Left ventricle myocardium inferior (tissue), 1 donor: ENCODE measurements at places on chromosomes 1 and 21. TPM values are rescaled to one million over a fixed set of nuclear protein-coding genes. Genes with fewer than 3 reads are reported as not detected.

LPAR3 gene
- 16.2 TPM for total RNA-seq

LZIC gene
- 36.3 TPM for total RNA-seq

OR10X1 gene
- total RNA-seq, result not detected

LMOD1 gene
- total RNA-seq, result 9.2 TPM

F13B gene
- not detected for total RNA-seq

OR2T33 gene
- total RNA-seq, result not detected

CCDC185 gene
- total RNA-seq, result not detected

SLC45A3 gene
- 5.2 TPM for total RNA-seq

RGS13 gene
- 0.22 TPM for total RNA-seq

TMEM39B gene
- total RNA-seq, result 5.8 TPM

NAXE gene
- 102 TPM for total RNA-seq

DNA sequence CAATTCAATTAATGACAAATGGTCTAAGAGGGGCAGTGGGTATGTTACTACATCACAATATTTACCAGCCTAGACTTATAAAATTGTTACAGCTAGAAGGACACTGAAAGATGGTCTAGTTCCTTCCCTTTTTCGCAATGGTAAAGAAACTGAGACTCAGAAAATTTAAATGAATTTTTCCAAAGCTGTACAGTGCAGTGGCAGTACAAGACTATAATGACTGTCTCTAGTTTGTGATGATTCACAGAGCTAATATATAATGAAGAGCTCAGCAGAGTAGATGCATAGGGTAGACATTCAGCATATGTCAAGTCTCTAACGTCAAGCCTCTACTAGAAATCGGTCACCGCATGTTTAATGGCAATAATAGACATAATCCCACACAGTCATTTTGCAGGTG, 4.6 kb downstream of the PLPP3 start:
- peak overlapping the region; percentile 97 for H3K27ac ChIP-seq
- no peaks in the 10 kb centered on the region for H3K27me3 ChIP-seq
- peaks cover 94% of the 10 kb centered on the region for H3K4me1 ChIP-seq

DNA sequence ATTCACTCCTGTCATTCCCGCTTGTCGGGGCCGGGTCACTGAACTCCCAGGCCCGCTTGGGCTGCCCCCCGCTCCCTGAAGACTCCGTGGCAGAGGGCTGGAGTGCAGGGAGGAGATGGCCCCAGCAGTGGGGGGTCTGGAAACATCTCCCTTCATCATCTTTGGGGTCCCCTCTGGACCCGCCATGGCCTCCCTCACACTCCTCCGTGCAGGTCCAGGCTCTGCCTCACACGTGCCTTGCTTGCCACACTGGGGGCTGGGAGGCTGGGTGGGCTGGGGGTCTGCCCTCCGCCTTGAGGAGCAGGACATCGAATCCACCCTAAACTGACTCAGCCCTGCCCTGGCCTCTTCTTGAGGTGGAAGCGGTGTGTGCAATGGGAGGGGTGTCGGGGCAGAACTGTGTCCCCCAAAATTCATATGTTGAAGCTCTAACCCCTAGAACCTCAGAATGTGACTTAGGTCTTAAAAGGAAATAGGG, 35.2 kb downstream of the POFUT2 start:
- peaks cover 21% of the 10 kb centered on the region for H3K4me1 ChIP-seq
- peaks cover 47% of the 10 kb centered on the region for H3K27me3 ChIP-seq
- no peaks in the 10 kb centered on the region for H3K36me3 ChIP-seq
- no peak for DNase-seq
- no peak overlapping the region for H3K27ac ChIP-seq
- no peak overlapping the region for H3K4me3 ChIP-seq

DNA sequence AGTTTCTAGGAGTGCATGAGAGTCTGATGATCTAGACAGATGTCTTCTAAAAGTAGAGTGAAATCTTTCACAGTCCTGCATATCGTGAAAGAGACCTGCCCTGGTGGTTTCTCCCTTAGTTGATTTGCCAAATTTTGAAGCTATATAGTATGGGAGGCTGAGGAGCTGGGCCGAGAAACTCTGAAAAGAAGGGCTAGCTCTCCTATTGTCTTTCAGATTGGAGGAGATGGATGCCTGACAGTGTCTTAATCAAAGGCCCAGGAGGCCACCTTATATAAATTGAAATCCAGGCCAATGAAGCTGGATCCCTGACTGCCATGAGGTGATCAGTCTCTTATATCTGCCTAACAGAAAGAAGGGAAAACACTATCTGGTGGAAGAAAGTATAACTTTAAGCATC, 18.4 kb upstream of the CD84 start:
- no peaks in the 10 kb centered on the region for H3K4me1 ChIP-seq
- H3K27me3 ChIP-seq, result no peaks in the 10 kb centered on the region
- no peak overlapping the region for H3K27ac ChIP-seq
- H3K4me3 ChIP-seq, result no peak overlapping the region

DNA sequence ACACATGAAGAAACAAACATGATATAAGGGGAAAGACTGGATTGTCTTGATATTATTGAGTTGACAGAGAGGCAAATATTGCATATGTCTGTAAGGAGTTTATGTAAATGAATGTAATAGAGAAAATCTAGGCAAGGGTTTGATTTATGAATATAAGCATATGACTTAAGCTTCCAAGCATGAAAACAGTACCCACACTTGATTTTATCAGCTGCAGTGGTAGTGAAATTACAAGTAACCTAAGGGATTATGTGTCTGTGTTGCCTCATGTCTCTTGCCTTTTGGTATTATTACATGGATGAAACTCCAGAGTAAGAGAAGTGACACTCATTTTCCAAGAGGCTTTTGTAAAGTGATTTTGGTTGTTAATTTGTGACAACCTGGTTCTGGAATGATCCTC, 1678.9 kb downstream of the KCNT2 start:
- H3K27me3 ChIP-seq, result no peaks in the 10 kb centered on the region
- H3K27ac ChIP-seq, result no peak overlapping the region
- no peak overlapping the region for H3K4me3 ChIP-seq
- H3K4me1 ChIP-seq, result no peaks in the 10 kb centered on the region
- DNase-seq, result no peak
- H3K36me3 ChIP-seq, result no peaks in the 10 kb centered on the region

- DNase-seq, result no peak
- H3K4me3 ChIP-seq, result no peak overlapping the region
These were observed 5.0 kb downstream of the LAPTM5 start for GRCh38 chr1:30752651-30752908.

- DNase-seq, result no peak
- H3K4me3 ChIP-seq, result peak overlapping the region; percentile 11
- peaks cover 38% of the 10 kb centered on the region for H3K4me1 ChIP-seq
- peak overlapping the region; percentile 28 for H3K27ac ChIP-seq
These were observed 9.4 kb downstream of the PLEKHA6 start for GRCh38 chr1:204350312-204350711.

DNA sequence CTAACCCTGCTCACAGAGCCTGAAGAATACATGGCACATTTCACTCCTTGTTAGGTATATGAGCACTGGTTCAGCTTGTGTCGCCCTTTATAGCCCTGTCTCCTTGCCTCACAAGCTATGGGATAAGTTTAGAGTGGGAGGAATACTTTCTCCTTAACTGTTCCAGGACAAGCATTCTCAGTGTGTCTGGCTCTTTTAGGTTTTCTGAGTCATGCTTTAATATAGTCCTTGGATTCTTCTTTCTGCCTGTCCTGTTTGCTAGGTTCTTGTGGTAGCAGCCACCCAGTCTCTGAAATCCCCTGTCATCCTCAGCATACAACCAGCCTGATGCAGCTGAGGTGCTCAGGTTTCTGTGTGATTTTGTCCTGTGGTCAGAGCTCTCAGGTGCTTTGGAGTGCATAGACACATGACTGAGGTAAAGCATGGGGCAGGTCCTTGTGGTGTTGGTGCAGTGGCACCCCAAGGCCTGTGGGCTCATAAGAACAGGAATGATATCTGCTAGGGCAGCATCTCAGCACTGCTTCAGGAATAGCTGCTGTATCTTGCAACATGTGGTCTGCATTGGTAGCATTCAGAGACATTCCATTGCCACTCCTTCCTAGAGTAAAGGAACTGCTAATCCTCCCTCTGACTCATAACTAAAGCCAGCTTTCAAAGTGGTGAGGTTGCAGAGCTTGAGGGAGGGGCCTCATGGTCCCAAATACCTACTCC, 14.2 kb upstream of the CASQ2 start:
- H3K4me1 ChIP-seq, result peaks cover 7% of the 10 kb centered on the region
- no peak overlapping the region for H3K27ac ChIP-seq
- no peak for DNase-seq
- H3K27me3 ChIP-seq, result peaks cover 15% of the 10 kb centered on the region
- no peaks in the 10 kb centered on the region for H3K36me3 ChIP-seq

GRCh38 chr1:203627851-203628200, 1.2 kb downstream of the ATP2B4 start:
- peaks cover 81% of the 10 kb centered on the region for H3K4me1 ChIP-seq
- peak overlapping the region; percentile 81 for H3K4me3 ChIP-seq
- no peaks in the 10 kb centered on the region for H3K36me3 ChIP-seq
- no peaks in the 10 kb centered on the region for H3K27me3 ChIP-seq

DNA sequence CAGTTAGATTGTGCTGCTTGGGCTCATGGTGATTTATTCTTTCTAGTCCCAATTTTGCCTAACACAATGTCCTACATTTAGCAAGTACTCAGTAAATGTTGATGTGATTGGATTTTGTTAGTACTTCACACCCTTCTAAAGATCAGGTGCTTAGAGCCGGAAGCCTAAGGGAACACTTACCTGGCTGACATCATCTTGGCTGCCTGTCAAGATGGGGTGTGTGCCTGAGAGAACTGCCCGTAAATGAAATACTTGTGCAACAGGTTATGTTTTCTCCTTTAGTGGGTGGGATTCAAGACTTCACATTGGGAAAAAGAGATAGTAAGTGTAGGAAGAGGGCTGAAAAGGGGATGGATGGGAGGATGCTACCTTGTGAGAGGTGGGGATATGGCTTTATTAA, 75.5 kb upstream of the MACF1 start:
- no peaks in the 10 kb centered on the region for H3K27me3 ChIP-seq
- peaks cover 12% of the 10 kb centered on the region for H3K36me3 ChIP-seq
- H3K4me3 ChIP-seq, result no peak overlapping the region
- peak overlapping the region; percentile 87 for H3K27ac ChIP-seq
- peaks cover 79% of the 10 kb centered on the region for H3K4me1 ChIP-seq
- DNase-seq, result no peak

DNA sequence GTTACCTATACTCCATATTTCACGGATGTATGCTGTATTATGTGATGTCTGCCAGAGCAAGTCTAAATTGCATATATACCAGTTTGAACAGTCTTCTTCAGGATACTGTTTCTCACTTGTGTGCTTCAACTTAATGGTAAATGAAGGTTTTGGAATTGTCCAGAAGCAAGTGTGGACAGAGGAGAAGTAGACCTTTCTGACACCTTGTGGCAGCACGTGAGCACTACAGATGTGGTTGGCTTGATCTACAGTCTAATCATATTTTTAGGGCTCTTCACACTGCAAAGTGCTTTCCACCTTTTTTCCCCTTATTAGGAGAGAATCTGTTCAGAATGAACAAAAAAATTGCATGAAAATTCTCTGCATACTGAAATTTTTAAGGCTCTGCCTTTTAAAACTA, 10.9 kb downstream of the MORC3 start:
- DNase-seq, result peak; percentile 41
- peaks cover 19% of the 10 kb centered on the region for H3K36me3 ChIP-seq

GRCh38 chr21:32772281-32773047, 909 bp upstream of the PAXBP1 start:
- peaks cover 11% of the 10 kb centered on the region for H3K36me3 ChIP-seq
- H3K27me3 ChIP-seq, result no peaks in the 10 kb centered on the region
- peaks cover 48% of the 10 kb centered on the region for H3K4me1 ChIP-seq
- no peak for DNase-seq
- H3K27ac ChIP-seq, result peak overlapping the region; percentile 96

DNA sequence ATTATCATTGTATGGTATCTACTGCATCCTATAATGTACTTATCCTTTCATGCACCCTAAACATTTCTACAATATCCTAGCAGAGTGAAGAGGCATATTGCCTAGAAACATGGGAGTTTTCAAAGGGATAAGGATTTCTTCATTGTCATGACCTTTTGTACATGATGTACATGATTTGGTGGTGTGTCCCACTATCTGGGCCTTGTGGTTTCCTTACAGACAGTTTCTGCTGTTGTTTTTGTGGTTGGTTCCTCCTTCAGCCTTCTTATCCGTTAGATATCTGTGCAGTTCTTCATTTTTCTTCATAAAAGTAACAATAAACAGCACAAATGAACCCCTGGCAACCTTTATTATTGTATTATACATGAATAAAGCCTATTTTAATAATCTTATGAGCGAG, 70.4 kb upstream of the BACH1 start:
- no peaks in the 10 kb centered on the region for H3K36me3 ChIP-seq
- H3K27me3 ChIP-seq, result no peaks in the 10 kb centered on the region
- DNase-seq, result no peak
- no peak overlapping the region for H3K27ac ChIP-seq
- no peaks in the 10 kb centered on the region for H3K4me1 ChIP-seq

DNA sequence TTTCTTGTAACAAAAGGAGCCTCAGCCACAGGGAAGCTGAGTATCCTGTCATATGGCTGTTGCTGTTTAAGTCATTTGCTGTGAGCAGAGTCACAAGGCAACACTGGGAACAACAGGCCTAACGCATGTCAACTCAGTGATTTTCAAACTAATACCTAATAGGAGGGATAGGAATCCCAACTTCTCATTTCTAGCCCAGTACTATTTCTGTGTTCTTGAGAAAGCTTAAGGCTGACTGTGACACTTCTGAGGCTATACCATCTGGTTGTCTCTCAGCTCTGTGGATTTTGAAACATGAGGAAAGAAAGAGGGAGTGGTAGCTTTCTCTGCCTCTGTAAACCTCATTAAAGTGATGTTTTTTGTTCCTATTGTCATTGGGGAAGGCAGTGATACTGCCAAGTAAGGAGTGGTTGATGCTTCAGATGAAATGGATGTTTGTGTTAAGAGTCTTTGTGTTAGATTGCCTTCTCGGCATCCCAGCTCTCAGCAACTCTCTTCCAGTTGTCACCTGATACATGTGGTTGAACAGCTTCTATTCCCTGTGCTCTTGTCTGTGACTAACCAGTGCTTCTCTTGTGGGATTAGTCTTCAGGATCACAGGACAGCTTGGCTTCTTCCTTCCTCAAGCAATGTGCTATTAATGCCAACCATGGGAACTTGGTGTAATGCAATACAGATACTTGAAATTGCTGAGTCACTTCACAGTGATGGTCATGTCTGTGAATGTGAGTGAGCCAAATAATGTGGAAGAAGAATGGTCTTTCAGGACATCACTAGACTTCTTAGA, 166.8 kb upstream of the IVNS1ABP start:
- H3K4me1 ChIP-seq, result peaks cover 31% of the 10 kb centered on the region
- no peak for DNase-seq
- peak overlapping the region; percentile 26 for H3K27ac ChIP-seq
- no peaks in the 10 kb centered on the region for H3K36me3 ChIP-seq
- H3K27me3 ChIP-seq, result no peaks in the 10 kb centered on the region

GRCh38 chr1:156492013-156492590, 8.5 kb downstream of the MEF2D start:
- H3K36me3 ChIP-seq, result no peaks in the 10 kb centered on the region
- DNase-seq, result no peak
- H3K27ac ChIP-seq, result peak overlapping the region; percentile 100
- H3K4me1 ChIP-seq, result peaks cover 100% of the 10 kb centered on the region
- H3K27me3 ChIP-seq, result no peaks in the 10 kb centered on the region
- H3K4me3 ChIP-seq, result peak overlapping the region; percentile 98
